ENCODE measurements at places on chromosomes 13 and 19.

DNA sequence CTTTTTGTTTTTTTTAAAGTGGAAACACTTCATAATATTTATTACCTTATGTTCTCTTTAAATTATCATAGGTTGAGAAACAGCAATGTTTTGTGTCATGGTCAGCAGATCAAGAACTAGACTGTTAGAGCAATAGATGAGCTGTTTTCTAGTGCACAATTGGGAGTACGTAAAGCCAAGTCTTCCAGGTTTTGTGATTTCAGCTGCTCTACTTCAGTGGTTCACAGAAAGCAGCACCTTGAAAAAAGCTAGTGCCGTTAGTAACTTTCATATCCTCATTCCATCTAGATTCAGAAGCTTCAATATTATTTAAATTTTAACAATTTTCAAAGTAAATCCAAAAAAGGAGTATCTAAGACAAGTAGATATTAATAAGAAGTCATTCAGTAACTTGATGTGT, 1.9 kb downstream of the GPR18 start:
- no peak for DNase-seq

DNA sequence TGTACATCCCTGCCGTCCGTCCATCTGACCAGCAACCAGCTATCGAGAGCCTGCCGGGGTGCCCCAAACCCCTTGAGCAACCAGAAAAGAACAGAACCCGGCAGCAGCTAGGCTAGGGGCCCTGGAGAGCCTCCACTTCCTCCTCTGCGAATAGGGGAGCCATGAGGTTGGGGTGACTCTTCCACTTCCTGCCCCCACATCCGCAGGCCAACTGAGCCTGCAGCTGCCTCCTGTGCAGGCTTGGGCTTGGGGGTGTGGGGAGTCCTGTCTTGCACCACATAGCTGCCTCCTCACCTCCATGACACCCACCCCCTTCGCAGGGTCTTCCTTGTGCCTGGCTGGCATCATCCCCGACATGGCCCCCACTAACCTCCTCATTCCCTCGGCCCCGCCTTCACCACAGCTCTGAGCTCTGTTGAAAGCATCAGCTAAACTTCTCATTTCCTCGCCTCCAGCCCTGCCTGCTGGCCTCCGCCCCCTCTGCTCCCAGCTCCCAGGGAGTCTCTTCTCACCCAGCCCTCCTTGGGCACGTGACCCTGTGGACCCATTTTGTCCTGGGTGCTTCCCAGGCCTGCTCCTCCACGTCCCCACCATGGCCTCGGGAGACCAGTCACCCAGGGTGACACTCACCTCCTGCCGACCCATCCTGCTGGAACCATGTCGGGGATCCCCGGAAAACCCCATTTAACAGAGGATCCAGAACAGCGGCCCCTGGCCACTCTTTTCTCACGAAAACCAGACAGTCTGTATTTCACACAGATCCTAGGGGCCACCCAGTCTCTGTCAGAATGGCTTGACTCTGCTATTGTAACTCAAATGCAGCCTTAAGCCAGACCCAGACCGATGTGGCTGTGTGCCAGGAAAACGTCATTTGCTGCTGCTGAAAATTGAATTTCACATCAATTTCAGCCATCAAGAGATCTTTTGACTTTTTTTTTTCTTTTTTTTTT, 50.4 kb downstream of the MYO9B start:
- DNase-seq, result no peak

GRCh38 chr13:105894697-105895096, 640.8 kb downstream of the EFNB2 start:
- DNase-seq, result no peak

DNA sequence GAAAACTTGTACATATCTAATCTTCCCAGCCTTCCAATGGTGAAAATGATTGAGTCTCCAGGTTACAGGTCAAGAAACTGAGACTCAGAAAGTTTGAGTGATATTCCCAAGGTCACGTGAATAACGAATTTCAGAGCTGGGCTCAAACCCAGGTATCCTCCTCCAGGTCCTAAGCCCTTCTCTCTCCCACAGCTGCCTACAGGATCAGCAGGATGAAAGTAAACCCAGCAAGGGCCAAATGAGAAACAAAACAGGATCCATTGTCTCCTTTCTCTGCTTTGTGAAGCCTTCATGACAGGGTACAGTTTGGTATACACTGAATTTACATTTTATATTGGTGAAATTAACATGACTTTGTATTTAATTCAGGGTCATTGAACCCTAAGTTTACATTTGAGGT, 208.1 kb downstream of the RBM26 start:
- no peak for DNase-seq

DNA sequence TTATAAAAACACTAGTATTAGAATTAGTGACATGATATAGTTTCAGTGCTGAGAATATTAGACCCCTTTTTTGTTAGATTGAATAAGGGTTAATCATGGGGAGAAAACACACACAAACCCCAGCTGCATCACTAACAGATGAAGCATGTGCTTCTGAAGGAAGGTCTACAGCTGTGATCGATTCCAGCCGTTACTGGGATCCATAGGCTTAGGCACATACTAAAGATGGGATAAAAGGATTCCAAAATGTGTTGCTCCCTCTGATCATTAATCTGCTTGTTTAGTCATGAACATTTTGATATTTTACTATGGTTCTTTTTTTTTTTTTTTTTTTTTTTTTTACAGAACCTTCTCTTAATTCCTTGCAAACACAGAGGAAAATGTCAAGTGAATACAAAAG, 1591.3 kb downstream of the EFNB2 start:
- DNase-seq, result no peak

DNA sequence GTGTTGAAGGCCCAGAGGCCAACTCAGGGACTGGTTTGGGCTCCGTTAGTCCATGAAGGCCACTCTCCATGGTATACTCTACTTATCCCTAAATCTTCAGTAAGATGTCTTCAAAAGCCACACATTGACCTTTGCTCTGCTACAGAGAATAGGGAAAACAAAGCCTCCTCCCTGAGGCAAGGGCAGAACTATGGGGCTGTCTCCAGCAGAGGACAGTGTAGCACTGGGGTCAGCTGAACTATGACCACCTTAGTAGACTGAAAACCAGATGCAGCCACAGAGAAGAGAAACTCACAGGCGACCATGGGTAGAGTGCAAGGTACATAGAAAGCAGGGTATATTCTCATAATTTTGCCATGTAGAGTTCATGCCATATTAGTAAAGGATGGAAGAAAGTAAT, 587.4 kb downstream of the LMO7 start:
- no peak for DNase-seq

- DNase-seq, result no peak
Observed at GRCh38 chr19:18903156-18904037, 7.4 kb upstream of the CERS1 start.

DNA sequence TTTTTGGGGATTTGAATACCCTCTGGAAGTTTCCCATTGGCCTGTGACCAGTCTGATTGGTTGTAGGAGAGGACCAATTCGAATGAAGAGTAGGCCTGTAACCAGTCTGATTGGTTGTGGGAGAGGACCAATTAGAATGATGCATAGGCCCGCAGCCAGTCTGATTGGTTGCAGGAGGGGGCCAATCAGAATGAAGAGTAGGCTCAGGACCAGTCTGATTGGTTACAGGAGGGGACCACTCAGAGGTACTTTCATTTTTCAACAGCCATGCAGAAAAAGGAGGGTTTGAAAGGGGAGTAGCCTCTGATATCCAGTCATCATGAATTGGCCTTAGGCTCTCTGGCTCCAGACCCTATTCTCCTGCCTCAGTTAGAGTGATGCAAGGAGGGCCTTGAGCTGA, 30.4 kb upstream of the SLC1A5 start:
- no peak for DNase-seq

GRCh38 chr19:18789883-18790565, 1.1 kb downstream of the COMP start:
- DNase-seq, result no peak

- DNase-seq, result peak; percentile 70
Observed at GRCh38 chr19:49149652-49150105, 5.5 kb downstream of the HRC start.

GRCh38 chr13:92259523-92259922, 861.1 kb downstream of the GPC5 start:
- DNase-seq, result no peak

DNA sequence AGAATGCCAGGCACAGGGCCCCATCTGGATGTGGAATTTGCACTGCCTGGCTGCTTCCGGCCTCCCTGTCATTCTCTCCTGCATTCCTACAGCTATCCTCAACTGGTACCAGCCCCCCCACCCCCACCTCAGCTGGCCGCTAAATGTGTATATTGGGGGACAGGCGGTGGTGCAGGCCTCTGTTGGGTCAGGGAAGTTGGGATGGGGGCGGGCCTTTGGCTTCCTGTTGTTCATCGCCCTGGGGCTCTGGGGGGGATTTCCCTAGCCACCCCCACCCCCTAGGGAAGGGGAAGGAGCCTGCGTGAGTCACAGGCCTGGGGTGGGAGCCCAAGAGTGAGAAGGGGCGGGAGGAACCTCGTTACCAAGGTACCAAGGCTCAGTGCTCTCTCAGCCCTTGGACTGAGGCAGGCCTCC, 10.6 kb downstream of the POU2F2 start:
- no peak for DNase-seq

- no peak for DNase-seq
Observed at GRCh38 chr13:64438084-64438483, 2792.1 kb downstream of the PCDH9 start.

- DNase-seq, result no peak
Observed at GRCh38 chr19:28299649-28300048, 913.3 kb downstream of the UQCRFS1 start.

GRCh38 chr13:99935772-99936171, 35.8 kb downstream of the ZIC5 start:
- no peak for DNase-seq

- DNase-seq, result no peak
Observed at GRCh38 chr13:111584101-111584672, 263.7 kb downstream of the TEX29 start.

DNA sequence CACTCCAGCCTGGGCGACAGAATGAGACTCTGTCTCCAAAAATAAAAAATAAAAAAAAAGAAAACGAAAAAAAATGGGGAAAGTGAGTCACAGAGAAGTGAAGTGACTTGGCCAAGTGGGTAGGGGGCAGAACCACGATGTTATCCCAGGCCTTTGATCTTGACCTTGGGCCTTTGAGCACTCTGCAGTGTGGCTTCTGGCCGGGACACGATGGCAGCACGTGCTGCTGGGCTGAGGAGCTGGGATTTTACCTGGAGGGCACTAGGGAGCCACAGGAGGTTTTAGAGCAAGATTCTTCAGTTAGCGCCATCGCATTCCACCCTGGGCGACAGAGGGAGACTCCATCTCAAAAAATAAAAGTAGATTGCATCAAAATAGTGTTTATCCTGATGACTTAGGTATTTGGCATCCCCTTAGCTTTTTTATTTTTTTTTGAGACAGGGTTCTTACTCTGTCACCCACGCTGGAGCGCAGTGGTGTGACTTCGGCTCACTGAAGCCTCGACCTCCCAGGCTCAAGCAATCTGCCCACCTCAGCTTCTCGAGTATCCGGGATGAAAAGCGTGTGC, 4.3 kb upstream of the TLE5 start:
- DNase-seq, result no peak

DNA sequence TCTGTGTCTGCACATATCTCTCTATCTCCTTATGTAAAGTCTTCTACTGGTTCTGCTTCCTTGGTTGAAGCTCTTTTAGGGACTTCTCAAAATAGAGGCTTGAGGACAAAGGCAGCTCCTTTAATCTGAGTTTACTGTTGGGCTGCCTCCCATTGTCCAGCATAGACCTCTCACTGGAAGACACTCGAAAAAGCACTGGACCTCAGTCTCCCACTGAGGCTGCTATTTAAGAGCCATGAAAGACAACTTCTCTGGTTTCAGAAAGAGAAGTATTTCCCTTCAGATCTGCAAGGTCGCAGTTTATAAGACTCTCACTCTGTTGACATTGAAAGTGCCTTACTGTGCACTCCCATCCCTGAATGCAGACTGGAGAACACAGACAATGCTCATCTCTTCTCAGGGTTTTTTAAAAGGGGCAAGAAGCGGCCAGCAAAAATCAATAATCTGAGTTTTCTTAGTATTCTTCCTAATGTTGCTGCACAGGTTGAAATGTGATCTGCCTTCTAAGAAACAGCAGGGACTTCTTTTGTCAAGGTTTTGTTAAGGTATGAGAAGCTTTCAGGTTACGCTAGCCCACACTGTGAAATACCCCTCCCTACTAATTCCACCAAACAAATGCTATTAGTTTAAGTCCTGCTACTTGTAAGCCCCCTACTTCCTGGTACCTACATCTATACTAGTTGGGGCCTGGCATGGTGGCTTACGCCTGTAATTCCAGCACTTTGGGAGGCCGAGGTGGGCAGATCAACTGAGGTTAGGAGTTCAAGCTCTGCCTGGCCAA, 450.0 kb upstream of the SLC10A2 start:
- no peak for DNase-seq

GRCh38 chr19:30395283-30395682, 23.1 kb downstream of the ZNF536 start:
- DNase-seq, result no peak

DNA sequence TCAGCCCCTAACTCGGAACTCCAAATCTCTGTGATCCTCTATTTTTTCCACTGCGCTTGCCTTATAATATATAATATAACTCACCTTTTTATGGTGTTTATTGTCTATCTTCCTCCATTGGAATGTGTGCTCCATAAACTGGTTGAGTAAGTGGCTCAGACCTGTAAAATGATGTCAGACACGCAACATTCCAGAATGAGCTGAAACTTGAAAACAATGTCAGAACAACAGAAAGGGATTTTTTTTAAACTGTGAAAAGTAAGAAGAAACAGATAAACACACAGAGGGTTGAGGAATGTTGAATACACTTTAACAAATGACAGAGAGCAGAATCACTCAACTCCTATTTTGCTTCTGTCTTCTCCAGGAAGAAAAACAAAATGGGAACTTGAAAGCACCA, 19.1 kb upstream of the FAM216B start:
- DNase-seq, result no peak

DNA sequence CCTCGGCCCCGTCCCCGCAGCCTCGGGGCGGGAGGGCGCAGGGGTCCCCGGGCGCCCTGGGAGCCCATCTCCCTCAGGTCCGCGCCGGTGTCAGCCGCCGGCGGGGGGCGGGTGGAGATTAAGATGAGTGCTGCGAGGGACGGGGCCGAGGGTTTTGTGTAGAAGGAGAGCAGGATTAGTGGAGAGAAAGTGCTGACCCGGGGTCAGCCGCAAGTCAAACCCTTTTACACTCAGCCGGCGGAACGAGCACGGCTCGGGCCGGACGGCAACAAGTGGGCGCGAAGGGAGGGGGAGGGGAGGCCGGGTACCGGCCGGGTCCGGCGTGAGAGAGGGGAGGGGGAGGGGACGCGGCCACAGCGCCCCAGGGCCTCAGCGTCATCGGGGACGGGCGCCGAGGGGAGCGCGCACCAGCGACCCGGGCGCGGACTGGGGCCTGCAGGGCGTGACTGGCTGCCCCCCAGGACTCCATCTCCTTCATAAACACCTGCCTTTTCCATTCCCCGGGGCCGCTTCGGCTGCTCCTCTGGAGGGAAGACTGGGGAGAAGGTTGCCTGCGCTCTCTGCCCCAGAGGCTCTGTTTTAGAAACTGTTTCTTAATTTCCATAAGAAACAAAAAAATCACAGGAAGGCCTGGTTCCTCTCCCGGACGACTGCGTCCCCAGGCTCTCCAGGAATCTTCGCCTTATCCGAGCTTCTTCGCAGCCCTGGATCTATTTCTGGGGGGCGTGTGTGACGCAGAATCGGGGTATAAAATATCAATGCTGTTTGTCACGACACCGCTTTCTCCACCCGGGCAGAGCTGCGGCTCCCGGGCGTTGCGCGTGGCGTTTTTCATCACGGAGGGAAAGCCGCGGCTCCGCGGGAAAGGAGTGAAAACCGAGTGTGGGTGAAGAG, 6.5 kb downstream of the SOX1 start:
- no peak for DNase-seq

- DNase-seq, result no peak
Observed at GRCh38 chr13:103009051-103009840, 57.0 kb downstream of the SLC10A2 start.

- no peak for DNase-seq
Observed at GRCh38 chr13:99056381-99057014, 78.6 kb upstream of the DOCK9 start.
